ENCODE measurements at places on chromosomes 16 and 17.
A peak's percentile ranks its signal among the peaks of the same experiment; 100 is the strongest.

- peak; percentile 42 for DNase-seq
These were observed 14.8 kb downstream of the TRARG1 start for GRCh38 chr17:1294157-1294717.

- DNase-seq = no peak
These were observed 26.2 kb upstream of the WFDC1 start for GRCh38 chr16:84268291-84269040.

GRCh38 chr17:60230358-60230757 lies 80.6 kb downstream of the CA4 start:
- DNase-seq = no peak

DNA sequence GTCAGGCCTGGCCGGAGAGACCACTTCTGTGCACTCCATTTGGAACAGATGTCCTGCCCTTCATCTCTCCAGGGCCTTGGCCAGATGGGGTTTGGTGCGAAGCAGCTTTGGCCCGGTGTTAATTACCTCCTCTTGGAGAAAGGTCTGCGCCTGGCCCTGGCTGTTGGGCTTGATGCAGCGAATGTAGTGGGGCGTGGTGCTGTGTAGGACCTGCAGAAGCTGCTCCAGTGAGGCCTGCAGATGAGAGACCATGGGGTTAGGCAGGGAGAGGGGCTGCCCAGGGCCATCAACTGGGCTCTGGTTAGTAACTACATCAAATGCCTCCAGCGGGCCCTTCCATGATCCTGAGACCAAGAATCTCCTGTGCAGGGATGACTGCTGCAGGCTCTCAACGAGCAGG lies 18.7 kb downstream of the ZNHIT3 start:
- DNase-seq = no peak

- DNase-seq = no peak
These were observed 1313.1 kb downstream of the CDH11 start for GRCh38 chr16:63808730-63809129.

DNA sequence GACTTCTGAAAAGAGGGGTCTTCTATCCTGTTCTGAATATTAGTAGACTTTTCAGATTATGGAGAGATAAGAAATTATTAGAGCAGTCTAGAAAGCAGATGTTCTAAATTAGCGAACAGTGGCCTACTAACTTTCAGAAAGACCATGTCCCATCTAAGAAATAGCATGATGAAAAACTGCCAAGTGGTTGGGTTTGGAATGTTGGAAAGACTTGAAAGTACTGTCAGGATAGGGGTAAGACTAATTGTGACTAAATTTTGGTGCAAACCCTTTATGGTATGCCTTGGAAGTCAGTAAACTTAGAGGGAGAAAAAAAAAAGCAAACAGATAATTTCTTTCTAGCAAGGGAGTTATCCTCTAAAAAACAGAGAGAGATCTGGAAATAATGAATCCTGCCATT lies 41.1 kb downstream of the TANGO6 start:
- no peak for DNase-seq

DNA sequence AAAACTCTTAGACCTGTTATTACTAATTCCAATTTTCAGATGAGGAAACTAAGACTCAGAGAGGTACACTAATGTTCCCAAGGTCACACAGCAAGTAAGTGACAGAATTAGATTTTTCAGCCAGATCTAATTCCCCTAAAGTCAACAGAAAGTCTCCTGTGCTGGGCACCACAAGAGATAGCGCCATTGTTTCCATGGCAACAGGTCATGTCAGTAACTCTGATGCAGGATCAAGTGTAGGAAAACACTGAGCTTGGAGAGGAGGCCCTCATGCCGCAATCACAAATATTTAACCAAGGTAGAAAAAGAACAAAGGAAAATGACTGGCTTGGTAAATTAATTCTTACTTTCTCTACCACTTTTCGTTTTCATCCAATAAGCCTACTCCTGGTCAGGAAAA lies 166.0 kb upstream of the CDH13 start:
- no peak for DNase-seq

- no peak for DNase-seq
These were observed 24.4 kb upstream of the ERN1 start for GRCh38 chr17:64154313-64154695.

DNA sequence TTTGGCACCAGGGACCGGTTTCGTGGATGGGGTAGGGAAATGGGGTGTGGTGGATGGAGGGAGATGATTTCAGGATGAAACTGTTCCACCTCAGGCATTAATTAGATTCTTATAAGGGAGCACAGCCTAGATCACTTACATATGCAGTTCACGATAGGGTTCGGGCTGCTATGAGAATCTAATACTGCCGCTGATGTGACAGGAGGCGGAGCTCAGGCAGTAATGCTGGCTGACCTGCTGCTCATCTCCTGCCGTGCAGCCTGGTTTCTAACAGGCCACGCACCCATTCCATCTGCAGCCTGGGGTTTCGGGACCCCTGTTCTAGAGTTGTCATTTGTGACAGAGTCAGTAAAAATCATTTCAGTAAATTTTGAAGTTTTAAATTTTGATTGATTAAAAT lies 99.7 kb downstream of the CHD9 start:
- no peak for DNase-seq

GRCh38 chr17:13594762-13595598 lies 6.7 kb downstream of the HS3ST3A1 start:
- DNase-seq = peak; percentile 76

- DNase-seq = no peak
These were observed 102.2 kb downstream of the CMIP start for GRCh38 chr16:81546781-81547180.

DNA sequence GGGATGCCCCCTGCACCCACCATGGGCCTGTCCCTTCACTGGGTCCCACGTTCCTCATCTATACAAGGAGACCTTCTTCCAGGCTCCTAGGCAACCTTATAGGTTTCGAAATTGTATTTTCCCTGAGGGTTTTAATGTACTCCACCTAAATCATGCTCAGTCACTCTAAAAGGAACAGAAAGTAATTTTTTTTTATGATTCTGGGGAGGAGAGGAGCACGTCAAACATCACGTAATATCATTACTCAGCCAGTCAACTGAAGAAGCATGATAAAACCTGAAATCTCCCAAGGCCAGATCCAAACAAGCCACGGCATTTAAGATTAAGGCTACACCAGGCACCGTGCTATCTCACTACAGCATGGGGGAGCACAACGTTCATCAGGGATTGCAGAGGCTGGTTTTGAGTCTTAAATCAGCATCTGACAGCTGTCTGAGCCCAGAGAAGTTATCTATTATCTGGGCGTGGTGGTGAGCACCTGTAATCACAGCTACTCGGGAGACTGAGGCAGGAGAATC lies 3.9 kb upstream of the TMEM114 start:
- no peak for DNase-seq

GRCh38 chr17:1143573-1143972 lies 36.2 kb downstream of the ABR start:
- no peak for DNase-seq

GRCh38 chr16:78759596-78759995 lies 660.1 kb downstream of the WWOX start:
- DNase-seq = no peak

- DNase-seq = no peak
These were observed 62.1 kb upstream of the MYOCD start for GRCh38 chr17:12603566-12603965.

DNA sequence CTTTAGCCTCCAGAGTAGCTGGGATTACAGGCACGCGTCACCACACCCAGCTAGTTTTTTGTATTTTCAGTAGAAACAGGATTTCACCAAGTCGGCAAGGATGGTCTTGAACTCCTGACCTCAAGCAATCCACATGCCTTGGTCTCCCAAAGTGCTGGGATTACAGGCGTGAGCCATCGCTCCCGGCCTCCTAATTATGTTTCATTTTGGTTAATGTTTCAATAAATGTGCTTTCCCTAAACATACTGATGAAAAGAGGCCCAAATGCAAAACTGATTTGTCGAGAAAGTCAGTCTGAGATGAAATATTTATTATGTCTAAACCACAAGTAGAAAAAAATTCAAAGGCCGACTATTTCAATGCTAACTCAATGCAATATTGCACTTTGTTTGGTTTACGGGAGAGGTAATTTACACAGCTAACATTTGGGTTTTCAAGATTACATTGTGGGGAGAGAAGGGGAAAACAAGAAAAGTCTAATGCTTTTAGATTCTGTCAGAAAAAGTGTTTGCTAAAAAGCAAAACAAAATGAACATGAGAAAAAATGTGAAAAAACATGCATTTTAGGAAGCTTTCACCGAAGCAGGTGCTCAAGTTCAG lies 9.8 kb downstream of the STAT3 start:
- no peak for DNase-seq

DNA sequence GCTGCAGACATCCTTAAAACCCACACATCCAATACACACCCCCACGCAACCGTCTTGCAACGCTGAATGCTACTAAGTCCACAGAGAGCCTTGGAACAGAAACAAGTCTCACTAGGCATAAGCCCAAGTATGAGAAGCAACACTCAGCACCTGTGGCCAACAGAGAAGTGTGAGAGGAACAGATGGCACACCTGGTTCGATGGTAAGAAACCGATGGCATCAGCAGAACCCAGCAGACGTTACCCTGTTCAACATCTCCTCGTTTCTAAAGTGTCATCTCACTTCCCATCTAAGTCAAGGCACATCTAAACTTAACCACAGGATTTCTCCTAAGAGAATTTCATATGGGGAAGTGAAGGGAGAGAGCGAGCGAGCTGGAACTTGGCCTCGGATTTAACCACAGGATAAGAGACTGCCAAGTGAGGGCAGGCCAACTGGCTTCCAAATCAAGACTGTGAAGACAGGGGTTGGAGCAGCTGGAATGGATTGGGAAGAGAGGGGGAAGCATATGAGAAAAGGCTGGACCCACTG lies 41.0 kb downstream of the NXPH3 start:
- DNase-seq = no peak

DNA sequence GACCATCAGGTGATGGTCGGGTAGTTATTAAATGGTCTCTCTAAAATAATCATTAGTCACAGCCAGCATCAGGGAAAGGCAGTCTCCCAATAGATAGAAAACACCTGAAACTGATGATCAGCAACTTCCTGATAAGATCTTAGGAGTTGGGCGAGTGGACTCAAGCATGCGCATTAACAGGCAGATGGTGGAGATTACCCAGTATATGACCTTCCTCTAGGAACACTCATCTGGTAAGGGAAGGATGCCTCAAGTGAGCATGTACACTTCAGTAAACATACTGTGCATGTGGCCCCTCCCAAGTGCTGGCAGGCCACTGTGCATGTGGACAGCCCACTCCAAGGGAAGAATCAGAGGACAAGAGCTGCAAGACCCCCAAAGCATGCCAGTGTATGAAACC lies 105.9 kb downstream of the ABCC12 start:
- DNase-seq = no peak

GRCh38 chr17:37698132-37698910 lies 46.5 kb downstream of the HNF1B start:
- no peak for DNase-seq

DNA sequence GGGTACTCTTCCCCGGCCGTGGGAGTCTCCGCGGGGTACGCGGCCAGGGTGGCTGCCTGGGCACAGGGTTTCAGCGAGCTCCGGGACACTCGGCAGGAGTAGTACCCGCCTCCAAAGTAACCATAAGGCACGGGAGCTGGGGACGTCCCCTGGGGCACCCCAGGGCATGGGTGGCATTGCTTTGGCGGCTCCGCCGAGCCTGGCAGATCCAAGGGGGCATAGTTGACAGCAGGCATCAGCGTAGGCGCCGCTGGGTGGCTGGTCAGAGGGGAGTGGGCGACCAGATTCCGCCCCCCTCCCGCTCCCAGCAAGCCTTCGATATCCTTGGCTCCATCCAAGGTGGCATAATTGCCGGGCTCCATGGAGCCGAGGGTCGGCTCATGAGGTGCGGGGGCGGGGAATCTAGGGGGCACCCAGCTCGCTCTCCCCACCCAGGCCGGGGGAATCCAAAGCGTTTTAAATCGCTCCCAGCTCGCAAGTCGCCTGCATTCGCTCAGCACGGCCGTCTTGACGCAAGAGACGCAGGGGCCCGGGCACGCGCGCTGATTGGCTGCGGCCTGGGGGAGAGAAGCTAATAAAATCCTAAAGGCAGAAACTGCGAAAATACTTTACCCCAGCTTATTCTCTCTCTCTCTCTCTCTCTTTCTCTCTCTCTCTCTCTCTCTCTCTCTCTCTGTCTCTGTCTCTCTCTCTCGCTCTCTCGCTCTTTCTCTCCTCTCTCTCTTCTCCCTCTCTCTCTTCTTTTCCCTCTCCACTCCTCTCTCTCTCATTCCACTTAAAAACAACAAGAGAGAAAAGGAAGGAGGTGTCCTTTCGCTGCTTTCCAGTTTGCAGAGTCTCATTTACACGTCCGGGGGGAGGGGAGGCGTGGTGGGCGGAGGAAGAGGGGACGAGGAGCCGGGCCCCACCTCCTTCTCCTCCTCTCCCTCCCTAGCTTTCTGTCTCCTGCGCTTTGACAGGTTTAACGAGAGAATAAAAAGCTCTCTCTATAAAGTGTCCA lies at the start of gene HOXB13:
Gene HOXB13 (minus strand): TSS at position 519 of the 1,000 bp plus-strand sequence. CDS start 157 bp downstream, at position 362.
- DNase-seq = peak; percentile 50

DNA sequence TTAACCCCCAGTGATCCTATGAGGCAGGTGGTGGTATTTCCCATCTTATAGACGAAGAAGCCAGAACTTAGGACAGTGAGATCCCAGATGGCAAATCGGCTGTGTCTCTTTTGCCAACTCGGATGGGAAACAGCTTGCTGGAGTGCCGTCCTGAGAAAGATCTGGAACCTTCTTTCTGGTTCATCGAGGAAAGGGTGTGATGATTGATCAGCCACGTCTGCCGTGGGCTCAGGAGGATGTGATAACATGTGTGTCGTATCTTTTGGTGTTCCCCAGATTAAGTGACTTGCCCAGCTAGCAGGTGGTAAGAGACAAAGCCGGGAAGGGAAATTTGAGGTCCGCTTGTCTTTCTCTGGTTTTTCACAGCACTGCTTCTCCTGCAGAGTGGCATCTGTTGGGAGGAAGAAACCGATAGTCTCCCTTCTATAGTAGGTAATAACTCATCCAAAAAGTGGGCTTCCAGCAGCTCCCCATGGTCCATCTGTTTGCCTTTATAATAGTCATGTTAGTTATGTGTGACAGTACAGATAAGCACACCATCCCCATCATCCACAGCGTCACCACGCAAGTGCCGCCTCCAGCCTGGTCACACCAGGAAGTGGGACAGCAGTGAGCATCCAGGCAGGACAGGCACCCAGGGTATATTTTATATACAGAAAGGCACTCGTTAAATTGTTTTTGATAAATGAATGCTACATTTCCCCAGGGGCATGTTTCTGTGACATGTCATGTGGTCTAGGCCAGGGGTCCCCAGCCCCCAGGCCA lies 175.5 kb downstream of the KATNIP start:
- no peak for DNase-seq

DNA sequence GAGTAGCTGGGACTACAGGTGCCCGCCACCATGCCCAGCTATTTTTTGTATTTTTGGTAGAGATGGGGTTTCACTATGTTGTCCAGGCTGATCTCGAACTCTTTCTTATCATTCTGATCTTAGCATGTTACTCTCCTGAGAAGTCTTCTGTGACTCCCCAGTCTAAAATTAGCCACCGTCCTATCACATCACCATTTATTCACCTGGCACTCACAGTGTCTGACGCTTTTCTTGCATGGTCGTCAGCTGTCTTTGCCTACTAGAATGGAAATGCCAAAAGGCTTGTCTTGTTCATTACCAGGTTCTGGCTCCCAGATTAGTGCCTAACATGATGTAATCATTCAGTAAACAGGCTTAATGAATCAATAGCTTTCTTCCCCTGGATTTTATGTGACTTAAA lies 23.8 kb downstream of the TOM1L1 start:
- no peak for DNase-seq
